ENCODE measurements at places on chromosomes 6 and 20. TPM values are rescaled to one million over a fixed set of nuclear protein-coding genes. Genes with fewer than 3 reads are reported as not detected.

The CDKAL1 gene
- total RNA-seq: 23.6 TPM

The KCNS1 gene
- total RNA-seq: 0.04 TPM

The MOG gene
- total RNA-seq: not detected

The ZC2HC1B gene
- 0.53 TPM for total RNA-seq

The SALL4 gene
- 0.18 TPM for total RNA-seq

The GID8 gene
- 22.0 TPM for total RNA-seq

The DEFB112 gene
- not detected for total RNA-seq

The FOXF2 gene
- total RNA-seq: 0.22 TPM

The AURKA gene
- 9.4 TPM for total RNA-seq

The TRAPPC3L gene
- total RNA-seq: 0.09 TPM

The SLC22A2 gene
- total RNA-seq: 0.04 TPM

The FAM209B gene
- total RNA-seq: 0.13 TPM

The DEFB124 gene
- total RNA-seq: 0.62 TPM

The FAM83C gene
- total RNA-seq: not detected

The PRL gene
- 0.13 TPM for total RNA-seq

The TTK gene
- total RNA-seq: 9.4 TPM

Measured in muscle of leg (tissue), 16 donors.